ENCODE measurements at places on chromosomes 4 and X.

- DNase-seq, result peak; percentile 13
Measured at GRCh38 chr4:105631818-105632400, 76.6 kb downstream of the INTS12 start.

DNA sequence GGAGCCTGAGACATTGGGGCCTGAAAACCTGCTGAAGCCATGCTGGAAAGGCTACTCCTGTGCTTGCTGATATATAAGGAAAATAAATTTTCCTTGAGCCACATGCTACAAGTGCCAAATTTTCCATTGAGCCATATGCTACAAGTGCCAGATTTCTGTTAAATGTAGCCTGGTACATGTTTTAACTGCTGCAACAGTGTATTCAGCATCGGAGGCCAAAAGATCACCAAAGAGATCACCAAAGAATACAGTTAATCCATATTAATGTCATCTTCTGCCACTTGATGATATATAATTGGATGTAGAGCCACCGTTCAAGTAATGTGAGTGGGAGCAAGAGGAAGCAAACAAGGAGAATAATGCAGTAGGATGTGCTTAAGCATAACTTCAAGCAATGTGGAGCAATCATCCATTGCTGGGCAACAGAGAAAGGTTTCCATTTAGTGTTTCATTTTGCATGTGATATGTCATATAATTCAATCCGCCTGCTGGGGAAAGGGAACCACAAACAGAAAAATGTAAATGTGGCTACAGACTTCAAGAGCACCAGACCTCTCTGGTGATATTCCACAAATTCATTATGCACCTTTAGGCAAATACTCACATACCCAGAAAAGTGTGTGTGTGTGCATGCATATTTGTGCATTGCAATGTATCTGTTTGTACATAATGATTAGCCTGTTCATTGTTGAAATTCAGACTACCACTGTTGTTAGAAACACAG lies 295.9 kb downstream of the KCNIP4 start:
- DNase-seq, result no peak

DNA sequence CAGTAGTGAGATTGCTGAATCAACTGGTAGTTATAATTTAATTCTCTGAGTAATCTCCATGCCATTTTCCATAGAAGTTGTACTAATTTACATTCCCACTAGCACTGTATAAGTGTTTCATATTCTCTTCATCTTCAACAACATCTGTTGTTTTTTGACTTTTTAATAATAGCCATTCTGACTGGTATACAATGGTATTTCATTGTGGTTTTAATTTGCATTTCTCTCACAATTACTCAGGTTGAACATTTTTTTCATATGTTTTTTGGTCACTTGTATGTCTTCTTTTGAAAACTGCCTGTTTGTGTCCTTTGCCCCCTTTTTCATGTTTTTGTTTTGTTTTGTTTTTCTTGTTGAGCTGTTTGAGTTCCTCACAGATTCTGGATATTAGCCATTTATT lies 880.2 kb downstream of the RAPGEF2 start:
- DNase-seq, result no peak

DNA sequence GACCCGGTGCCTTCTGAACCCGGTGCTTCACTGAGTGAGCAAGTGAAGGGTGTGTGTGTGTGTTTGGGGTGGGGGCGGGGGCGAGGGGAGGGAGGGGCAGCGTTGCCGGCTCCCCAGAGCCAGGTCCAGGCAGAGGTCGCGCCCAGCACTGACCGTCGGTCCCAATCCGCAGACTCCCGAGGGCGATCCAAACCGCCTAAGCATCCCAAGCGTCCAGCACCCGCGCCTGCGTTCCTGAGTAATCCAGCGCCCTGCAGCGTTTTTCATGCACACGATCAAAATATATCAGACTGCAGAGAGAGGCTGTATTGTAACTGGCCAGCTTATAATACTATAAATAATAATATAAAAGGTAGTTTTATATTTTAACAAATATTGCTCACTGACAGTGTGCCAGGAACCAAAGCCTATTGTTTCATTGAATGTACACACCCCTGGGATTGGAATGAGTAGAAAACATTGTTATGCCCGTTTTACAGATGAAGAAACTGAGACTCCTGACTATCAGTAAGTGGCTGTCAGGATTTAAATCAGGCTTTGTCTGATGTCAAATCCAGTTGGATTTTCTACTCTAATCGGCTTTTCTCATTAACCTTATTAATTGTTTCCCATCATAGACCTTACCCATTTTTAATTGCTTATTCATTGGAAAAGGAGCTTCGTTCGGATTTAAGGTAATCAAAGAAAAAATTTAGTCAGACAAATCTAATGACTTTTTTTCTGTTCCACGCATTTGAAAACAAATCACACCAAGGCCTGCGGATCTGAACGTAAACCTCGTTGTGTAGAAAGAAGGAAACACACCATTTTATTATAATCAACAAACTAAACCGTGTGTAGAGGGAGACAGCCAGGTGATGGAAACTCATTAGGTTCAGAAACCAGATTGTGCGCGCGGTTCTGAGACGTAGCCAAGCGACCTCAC lies 4.0 kb upstream of the NKX3-2 start:
- DNase-seq, result peak; percentile 59

GRCh38 chr4:73343432-73343831 lies 60.7 kb upstream of the ALB start:
- no peak for DNase-seq

DNA sequence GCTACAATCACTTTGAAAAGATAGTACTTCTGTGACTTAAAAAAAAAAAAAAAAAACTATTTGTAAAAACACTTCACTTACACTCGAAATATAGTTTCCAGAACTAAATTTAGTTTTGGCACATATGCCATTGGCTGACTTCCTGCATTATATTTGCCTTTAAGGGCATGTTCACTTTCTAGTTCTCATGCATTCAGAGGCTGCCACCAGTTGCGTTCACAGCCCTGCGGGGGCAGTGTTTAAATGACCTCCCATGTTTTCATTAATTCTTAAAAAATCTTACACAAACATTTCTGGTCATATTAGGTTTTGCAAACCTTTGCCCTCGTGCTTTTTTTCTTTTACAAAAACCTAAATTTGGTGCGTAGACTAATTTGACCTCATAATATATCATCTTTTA lies 12.4 kb upstream of the ARHGAP6 start:
- no peak for DNase-seq

GRCh38 chrX:150880808-150881165 lies 17.7 kb downstream of the CD99L2 start:
- no peak for DNase-seq

- no peak for DNase-seq
Measured at GRCh38 chr4:7747566-7747965, 192.1 kb downstream of the AFAP1 start.

GRCh38 chr4:156201050-156201449 lies 247.4 kb upstream of the CTSO start:
- no peak for DNase-seq

GRCh38 chrX:11446949-11447348 lies 153.7 kb downstream of the AMELX start:
- no peak for DNase-seq

GRCh38 chr4:67092351-67092750 lies 453.0 kb downstream of the CENPC start:
- peak; percentile 15 for DNase-seq

DNA sequence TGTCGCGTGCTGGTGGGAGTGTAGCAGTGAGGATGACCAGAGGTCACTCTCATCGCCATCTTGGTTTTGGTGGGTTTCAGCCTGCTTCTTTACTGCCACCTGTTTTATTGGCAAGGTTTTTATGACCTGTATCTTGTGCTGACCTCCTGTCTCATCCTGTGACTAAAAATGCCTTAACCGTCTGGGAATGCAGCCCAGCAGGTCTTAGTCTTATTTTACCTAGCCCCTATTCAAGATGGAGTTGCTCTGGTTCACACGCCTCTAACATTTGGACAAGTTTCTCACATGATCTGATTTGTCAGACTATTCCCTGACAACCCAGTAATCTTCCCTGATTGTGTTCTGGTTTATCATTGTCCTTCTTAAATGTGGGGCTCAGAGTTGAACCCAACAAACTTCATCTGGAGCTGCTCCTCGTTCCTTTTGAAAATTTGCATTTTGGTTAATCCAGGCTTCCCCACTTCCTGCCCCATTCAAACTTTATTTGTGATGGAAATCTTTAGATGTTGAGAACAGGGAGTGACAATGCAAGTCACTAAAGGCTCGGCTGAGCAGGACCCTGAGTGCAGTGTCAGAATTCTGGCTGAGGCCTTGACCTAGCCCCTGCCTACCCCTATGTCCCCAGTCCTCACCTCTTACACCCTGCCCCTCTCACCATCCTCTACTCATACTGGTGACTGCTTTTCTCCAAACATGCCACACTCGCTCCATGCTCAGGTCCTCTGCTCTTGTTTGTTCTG lies 226.8 kb downstream of the STIM2 start:
- DNase-seq, result no peak

GRCh38 chr4:178632415-178632814 lies 1190.2 kb upstream of the AGA start:
- DNase-seq, result no peak

- no peak for DNase-seq
Measured at GRCh38 chr4:160580581-160580980, 1477.7 kb downstream of the RAPGEF2 start.

DNA sequence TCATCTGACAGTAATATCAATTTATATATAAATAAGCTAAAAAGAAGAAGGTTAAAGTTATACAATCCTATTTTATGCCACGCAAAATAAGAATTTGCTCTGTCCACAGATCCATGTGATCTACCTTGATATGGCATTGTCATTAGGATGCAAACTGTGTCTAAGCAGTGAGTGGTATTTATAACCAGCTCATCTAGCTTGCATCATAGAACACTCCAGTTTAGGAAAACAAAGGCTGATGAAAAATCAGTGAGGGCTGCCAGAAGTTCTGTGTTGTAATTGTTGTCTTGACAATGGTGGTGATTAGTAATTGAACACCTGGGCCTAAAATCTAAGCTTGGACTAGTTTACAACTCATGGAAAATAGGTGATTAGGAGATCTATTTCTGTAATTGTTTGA lies 111.0 kb downstream of the CPE start:
- no peak for DNase-seq

- DNase-seq, result no peak
Measured at GRCh38 chrX:119238557-119238956, 2.5 kb downstream of the PGRMC1 start.

DNA sequence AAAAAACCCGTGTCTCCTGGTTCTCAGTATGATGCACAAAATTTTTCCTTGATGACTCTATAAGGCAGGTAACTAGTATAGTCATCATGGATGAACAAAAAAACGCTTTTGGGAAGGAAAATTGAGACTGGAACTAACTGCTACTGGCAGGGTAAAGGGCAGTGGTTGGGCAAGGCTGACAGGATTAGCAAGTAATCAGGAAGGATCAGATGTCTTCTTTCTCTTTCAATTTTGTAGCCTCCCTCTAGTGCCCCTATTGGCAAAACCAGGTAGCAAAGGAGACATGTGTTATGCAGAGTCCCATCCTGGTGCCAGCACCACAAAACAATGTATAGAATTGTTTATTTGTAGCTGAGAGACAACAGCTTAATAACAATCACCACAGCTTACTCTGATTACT lies 12.8 kb upstream of the SLITRK4 start:
- DNase-seq, result peak; percentile 12

GRCh38 chr4:148828291-148828690 lies 386.1 kb upstream of the NR3C2 start:
- no peak for DNase-seq

DNA sequence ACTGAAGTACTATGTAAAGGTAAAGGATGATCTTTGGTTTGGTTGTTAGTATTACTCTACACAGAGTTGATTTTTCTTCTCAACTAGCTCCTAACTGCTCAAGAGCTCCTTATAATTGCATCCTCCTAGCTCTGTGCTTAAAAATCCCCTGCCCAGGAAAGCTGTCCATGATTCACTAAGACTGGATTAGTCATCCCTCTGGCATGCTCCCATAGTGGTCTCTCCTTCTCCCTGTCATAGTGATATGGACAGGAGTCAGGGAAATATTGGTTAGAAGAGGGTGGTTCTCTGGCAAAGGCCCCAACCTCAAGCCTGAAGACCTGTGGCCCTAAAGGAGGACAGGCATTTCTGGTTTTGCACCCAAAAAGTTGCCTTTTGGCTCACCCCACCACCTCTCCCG lies 242.3 kb upstream of the KCNIP4 start:
- DNase-seq, result no peak

- DNase-seq, result no peak
Measured at GRCh38 chr4:126582737-126583136, 1050.0 kb upstream of the INTU start.

GRCh38 chrX:85114171-85114570 lies 110.5 kb downstream of the APOOL start:
- no peak for DNase-seq

- DNase-seq, result no peak
Measured at GRCh38 chr4:17241835-17242234, 270.1 kb downstream of the QDPR start.

- DNase-seq, result no peak
Measured at GRCh38 chr4:179678093-179678814, 2236.0 kb upstream of the AGA start.

GRCh38 chr4:120685756-120686278 lies 236.7 kb downstream of the PRDM5 start:
- DNase-seq, result no peak

DNA sequence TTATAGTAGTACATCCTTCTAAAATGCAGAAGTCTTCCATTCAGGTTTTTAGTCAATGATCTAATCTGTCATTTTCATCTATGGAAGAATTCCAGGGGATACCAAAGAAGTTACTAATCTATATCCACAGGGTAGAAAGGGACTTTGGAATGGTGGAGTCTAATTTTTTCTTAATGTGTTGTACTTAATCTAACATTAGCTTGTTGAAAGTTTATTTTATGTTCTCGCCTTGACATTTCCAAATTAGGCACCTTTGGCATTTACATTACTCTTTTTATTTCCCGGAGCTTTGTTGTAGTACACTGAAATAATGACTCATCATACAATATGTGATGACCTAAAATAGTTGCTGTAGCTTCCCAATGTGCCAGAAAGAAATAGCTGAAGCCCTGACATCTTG lies 91.5 kb downstream of the HTR2C start:
- DNase-seq, result no peak

DNA sequence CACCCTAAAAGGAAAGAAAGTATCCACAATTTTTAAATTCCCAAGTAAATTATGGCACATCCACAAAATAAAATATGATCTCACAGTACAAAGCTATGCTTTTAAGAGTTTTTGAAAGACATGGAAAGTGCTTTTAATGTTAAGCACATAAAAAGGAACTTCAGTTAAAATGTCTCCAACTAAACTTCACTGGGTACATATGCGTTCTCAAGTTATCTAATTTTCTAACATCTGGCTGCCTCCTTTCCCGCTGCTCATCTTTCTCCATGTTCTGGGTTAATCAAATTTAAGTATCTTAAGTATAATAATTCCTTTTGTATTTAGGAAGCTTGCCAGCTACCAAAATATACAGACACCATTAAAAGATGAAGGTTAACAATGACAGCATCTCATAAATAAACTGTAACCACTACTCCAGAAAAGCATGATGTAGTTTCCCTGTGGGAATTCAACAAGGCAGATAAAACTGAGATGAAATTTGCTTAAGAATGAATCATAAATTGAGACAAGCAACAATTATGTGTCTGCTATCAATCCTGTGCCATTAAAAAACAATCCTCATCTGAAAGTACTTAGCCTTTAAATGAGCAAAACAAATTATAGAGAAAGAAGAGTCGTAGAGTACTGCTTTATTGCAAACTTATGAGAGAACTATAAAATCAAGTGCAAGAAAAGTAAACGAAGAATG lies 25.1 kb downstream of the PRSS12 start:
- DNase-seq, result no peak

All from NCI-H1092 treated with DMSO at 0.1 percent for 48 hours (cell line).